ENCODE measurements at places on chromosomes 3 and 15.

- no peak for DNase-seq
These were observed 85.5 kb downstream of the WNT7A start for GRCh38 chr3:13794322-13794721.

DNA sequence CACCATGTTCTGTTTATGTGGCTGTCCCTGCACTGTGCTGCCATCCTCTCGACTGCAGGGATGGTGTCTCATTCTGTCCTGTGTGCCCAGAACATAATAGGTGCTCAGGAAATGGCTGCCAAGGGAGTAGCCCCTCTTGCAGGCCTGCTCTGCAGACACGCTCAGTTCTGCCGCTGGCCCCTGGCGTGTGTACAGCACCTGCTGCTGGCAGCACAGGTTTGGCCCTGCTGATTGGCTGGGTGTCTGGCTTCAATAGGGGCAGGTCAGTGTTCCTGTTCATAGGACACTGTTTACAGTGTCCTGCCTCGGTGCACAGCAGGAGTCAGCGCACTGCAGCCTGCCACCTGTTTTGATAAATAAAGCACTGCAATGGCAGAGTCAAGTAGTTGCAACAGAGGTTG is 146.9 kb downstream of the DNAJB8 start:
- DNase-seq = no peak

DNA sequence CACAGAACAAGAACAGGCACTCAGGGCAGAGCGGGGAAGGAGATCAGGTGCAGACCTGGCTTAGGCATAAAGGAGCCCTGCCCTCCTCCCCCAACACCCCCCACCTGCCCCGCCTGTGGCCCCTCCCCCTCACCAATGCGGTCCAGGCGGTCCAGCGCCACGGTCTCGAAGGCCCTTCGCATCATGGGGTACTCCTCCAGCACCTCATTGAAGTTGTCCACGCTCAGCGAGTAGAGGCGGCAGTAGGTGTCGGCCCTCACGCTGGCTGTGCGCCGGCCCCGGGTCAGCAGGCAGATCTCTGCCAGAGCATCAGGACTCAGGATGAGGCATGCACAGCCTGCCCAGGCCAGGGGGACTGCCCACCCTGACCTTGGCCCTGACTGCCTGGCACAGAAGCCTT is 44.8 kb downstream of the HCN4 start:
- DNase-seq = no peak

- no peak for DNase-seq
These were observed 36.2 kb upstream of the LRTM1 start for GRCh38 chr3:54964081-54964480.

- no peak for DNase-seq
These were observed 17.4 kb upstream of the RAF1 start for GRCh38 chr3:12681089-12681942.

DNA sequence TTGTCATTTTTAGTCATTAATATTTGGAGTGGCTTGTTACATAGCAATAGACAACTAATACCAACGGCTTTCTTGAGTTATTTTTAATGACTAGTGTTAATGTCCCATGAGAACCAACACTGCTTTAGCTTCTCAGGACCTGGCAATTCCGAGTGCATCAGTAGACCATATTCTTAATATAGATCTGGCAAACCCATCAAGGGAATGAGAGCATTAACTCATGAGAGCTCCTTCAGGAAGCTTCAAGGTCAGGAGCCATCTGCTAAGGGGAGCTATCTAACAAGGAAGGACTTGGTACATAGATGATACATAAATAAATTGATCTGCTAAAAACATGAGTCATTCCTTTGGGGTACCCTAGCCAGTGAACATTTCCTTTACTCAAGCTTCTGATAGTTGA is 122.6 kb upstream of the EPHA3 start:
- DNase-seq = no peak

GRCh38 chr3:16513141-16514020 is at the start of gene RFTN1:
Gene RFTN1, minus strand, starts transcription at chr3:16513699. Its CDS starts 19,830 bp downstream, at chr3:16493869.
- DNase-seq = peak; percentile 55
